8988T (cell line): ENCODE measurements at places on chromosomes 11 and 22.

GRCh38 chr11:126391970-126392632 lies 36.6 kb downstream of the ST3GAL4 start:
- DNase-seq: no peak

GRCh38 chr22:44884968-44885805 lies 124.6 kb downstream of the PHF21B start:
- peak; percentile 57 for DNase-seq

- DNase-seq: no peak
Observed at GRCh38 chr11:15901790-15902189, 454.6 kb downstream of the SOX6 start.

- DNase-seq: no peak
Observed at GRCh38 chr22:50571264-50572175, 6.7 kb downstream of the CPT1B start.

GRCh38 chr11:88535916-88536547 lies 198.5 kb upstream of the CTSC start:
- no peak for DNase-seq

DNA sequence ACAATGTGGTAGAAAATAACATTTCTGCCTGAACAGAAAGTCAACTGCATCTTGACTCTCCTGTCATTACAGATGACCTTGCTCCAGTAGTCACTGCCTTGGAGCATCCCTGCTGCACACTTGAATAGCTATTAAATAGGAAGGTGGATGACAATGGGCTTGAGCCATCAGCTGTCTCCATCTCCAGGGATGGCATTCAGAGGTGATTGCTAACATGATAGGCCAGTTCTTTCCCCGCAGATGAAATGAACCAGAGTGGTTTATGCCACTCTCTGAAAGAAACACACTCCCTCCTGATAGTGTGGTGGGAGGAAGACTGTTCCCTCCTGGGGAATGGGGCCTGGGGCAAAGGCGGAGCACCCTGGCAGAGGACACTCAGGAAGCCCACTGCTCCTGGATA lies 57.1 kb upstream of the OLFML1 start:
- DNase-seq: no peak

- DNase-seq: no peak
Observed at GRCh38 chr11:46387919-46388618, 3.5 kb downstream of the CHRM4 start.
